Trophoblast cell (in vitro differentiated cells and primary cell): ENCODE measurements at places on chromosomes 16 and 17.

DNA sequence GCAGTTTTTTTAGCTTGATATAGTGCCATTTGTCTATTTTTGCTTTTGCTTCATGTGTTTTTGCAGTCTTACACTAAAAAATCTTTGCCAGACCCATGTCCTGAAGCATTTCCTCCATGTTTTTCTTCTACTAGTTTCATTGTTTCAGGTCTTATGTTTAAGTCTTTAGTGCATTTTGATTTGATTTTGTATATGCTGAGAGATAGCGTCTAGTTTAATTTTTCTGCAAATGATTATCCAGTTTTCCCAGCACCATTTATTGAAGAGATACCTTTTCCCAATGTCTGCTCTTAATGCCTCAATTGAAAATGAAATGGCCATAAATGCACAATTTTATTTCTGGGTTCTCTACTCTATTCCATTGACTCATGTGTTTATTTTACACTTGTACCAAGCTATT is 40.8 kb upstream of the NACA2 start:
- no peaks in the 10 kb centered on the region for H3K4me1 ChIP-seq
- no peaks in the 10 kb centered on the region for H3K36me3 ChIP-seq
- H3K27me3 ChIP-seq: no peaks in the 10 kb centered on the region
- DNase-seq: no peak
- H3K4me3 ChIP-seq: no peak overlapping the region

DNA sequence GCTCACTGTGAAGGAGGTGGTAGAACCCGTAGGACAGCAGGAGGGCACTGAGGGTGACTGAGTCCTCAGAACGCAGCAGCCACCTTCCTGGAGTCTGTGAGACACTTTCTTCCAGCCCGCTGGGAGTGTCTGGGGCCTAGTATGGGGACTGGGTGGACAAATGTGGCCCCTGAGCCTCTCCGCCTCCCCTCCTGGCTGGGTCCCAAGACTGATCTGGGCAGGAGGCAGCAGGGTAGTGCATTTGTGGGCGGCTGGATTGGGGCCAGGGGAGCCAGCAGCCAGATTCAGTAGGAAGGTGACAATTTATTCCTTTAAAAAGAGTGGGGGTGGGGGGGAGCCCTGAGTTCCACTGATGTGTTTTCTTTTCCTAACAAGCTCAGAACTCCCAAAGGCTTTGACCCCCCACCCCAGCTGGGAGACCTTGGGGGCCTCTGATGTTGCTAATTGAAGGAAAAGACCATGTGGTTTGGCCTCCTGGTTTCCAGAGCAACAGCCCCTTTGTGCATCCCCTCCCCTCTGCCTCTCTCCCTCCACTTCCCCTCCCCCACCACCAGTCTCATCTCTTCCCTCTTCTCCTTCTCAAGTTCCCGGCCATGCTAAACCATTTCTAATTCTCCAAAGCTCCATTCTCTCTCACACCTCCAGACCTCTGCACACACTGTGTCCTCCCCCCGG is 4.4 kb downstream of the CLEC19A start:
- H3K27ac ChIP-seq: no peak overlapping the region
- H3K27me3 ChIP-seq: no peaks in the 10 kb centered on the region
- no peak for DNase-seq
- H3K4me1 ChIP-seq: no peaks in the 10 kb centered on the region

- H3K27ac ChIP-seq: no peak overlapping the region
- no peaks in the 10 kb centered on the region for H3K36me3 ChIP-seq
- no peak for DNase-seq
- no peaks in the 10 kb centered on the region for H3K27me3 ChIP-seq
- H3K4me3 ChIP-seq: no peak overlapping the region
Measured at GRCh38 chr17:72774236-72774635, 318.3 kb downstream of the SLC39A11 start.

- peaks cover 53% of the 10 kb centered on the region for H3K4me1 ChIP-seq
- peak; percentile 75 for DNase-seq
- H3K4me3 ChIP-seq: no peak overlapping the region
- H3K27ac ChIP-seq: peak overlapping the region; percentile 29
Measured at GRCh38 chr17:78397681-78398101, 19.2 kb downstream of the PGS1 start.

DNA sequence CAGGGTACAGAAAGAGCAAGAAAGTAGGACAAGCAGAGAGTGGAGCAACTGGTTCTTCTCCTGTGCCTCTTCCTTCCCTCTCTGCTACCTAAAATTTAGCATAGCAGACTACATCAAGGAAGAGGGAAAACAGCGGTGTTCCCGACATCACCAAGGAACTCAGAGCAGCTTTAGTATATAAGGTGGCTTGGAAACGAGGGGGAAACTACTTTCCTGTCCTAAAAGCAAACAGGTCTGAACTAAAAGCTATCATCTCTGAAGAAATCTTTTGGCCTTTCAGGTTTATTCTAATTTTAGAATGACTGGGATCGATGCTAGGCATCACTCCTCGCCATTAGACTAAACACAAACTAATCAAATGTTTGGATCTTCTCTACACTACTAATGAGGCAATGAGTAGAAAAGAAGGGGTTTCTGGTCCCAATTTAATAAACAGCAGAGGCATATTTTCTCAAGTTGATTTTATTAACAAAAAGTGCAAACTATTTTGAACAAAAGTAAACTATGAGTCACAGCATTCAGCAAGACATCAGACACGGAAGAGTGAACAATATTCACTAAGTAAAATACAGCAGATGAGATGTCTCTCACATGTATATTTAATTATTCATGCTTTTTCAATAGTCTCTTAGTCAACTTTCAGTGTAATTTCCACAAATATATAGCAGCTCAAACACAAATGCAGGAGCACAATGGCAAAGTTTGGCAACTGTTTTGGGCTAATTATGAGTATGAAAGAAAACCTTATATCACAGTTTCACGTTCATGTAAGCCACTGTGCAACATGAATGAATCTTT is 108.7 kb downstream of the TRIM37 start:
- H3K27me3 ChIP-seq: no peaks in the 10 kb centered on the region
- H3K4me3 ChIP-seq: no peak overlapping the region
- no peak overlapping the region for H3K27ac ChIP-seq
- H3K4me1 ChIP-seq: no peaks in the 10 kb centered on the region
- H3K36me3 ChIP-seq: peaks cover 4% of the 10 kb centered on the region

GRCh38 chr17:75843577-75844529 is at the start of gene UNC13D:
TSS of gene UNC13D (minus strand) at chr17:75844404. CDS start at chr17:75844337, 67 bp downstream.
- no peaks in the 10 kb centered on the region for H3K27me3 ChIP-seq
- H3K27ac ChIP-seq: peak within 1 kb of the TSS; percentile 25
- H3K4me3 ChIP-seq: no peak within 1 kb of the TSS
- H3K36me3 ChIP-seq: peaks cover 29% of the 10 kb centered on the region
- peaks cover 24% of the 10 kb centered on the region for H3K4me1 ChIP-seq

- no peaks in the 10 kb centered on the region for H3K4me1 ChIP-seq
- H3K27me3 ChIP-seq: no peaks in the 10 kb centered on the region
- no peaks in the 10 kb centered on the region for H3K36me3 ChIP-seq
- H3K27ac ChIP-seq: no peak overlapping the region
- no peak overlapping the region for H3K4me3 ChIP-seq
Measured at GRCh38 chr17:54235571-54235970, 412.8 kb downstream of the KIF2B start.

- no peak overlapping the region for H3K4me3 ChIP-seq
Measured at GRCh38 chr17:54992797-54993639, 24.5 kb downstream of the STXBP4 start.

- H3K36me3 ChIP-seq: peaks cover 15% of the 10 kb centered on the region
- H3K4me3 ChIP-seq: peak overlapping the region; percentile 78
- peaks cover 8% of the 10 kb centered on the region for H3K4me1 ChIP-seq
- no peaks in the 10 kb centered on the region for H3K27me3 ChIP-seq
- peak overlapping the region; percentile 31 for H3K27ac ChIP-seq
Measured at GRCh38 chr17:7329997-7330637, 982 bp upstream of the NEURL4 start.
